Thoracic aorta (tissue), 2 donors: ENCODE measurements at places on chromosomes 11 and 22.

DNA sequence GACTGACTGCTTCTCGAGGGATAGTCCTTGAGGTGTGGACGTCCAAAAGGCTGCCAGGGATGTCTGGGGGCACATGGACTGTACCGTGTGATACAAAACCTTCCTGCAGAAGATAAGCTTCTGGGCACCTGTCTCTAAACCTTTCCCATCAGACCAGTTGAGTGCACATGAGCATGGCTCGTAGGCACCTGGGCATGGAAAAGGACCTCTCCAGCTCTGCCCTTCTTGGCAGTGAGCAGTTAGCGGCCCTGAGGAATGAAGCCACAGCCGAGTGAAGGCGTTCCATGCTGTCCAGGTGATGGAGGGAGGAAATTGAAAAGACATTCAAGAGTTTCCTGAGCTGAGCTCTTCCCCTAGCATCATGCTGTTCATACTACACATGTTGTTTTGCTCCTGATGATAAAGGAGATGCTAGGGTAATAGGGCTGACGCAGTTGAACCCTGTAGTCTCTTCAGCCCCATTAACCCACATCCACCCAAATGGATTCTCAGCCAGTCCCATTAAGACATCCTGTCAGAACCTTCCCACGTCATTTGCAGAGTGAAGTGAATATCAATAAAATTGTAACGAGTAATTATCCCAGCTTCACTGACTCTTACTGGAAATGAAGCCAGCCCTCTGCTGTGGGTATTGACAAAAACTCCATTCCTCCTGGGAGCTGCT lies 138.6 kb downstream of the KIRREL3 start:
- no peak for DNase-seq

DNA sequence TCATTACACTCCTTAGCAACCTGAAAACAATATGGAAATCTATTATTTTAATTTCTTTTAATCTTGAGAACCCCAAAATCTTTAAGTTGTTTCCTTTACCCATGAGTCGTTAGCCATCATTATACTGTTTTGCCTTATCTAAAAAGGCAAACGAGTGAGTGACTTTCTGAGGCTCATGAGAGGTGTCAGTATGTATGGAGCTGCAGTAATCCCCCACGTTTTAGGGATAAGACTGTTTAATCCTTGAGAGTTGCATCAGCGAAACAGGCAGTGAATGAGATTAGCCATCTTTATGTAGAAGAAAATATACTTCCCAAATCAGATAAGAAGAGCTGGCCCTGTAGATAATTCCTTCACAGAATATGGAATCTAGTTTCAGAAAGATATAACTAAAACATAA lies 1147.0 kb downstream of the DLG2 start:
- DNase-seq: no peak

GRCh38 chr22:21839765-21840140 lies 27.7 kb downstream of the MAPK1 start:
- no peak for DNase-seq

GRCh38 chr11:116750070-116750718 lies 22.6 kb downstream of the BUD13 start:
- no peak for DNase-seq

GRCh38 chr11:104573441-104573990 lies 324.7 kb downstream of the CASP12 start:
- DNase-seq: no peak

- DNase-seq: no peak
Observed at GRCh38 chr22:39537975-39538374, 5.4 kb upstream of the RPS19BP1 start.

DNA sequence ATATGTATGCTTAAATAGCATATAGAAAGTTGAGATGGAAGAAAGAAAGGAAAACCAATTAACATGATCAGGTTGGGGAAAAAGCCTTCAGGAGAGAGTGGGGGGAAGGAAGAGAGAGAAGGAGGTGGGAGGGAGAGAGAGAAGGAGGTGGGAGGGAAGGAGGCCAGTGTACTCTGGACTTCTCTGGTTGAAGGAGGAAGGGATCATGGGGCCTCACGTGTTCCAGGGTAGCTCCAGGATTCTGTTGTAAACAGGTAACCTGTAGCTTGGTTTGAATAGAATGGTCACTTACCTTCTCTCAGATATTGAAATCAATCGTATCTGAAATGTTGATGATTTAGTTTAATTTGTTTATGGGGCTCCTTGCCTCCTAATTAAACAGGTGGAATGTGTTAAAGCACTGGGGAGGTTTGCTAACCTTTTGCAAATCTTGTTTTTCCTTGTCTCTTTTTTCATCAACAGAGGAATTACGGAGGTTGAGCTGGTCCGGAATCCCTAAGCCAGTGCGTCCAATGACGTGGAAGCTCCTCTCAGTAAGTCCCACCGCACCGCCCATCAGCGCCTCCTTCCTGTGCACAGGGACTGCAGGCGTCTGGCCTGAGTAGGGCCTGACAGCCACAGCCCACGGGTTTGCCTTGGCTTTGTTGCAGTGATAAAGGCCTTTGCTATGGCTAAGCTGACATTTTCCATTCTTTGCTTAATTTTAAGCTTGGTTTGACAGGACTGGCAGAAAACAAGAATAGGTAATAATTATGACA lies 115.9 kb downstream of the TBC1D22A start:
- DNase-seq: no peak

DNA sequence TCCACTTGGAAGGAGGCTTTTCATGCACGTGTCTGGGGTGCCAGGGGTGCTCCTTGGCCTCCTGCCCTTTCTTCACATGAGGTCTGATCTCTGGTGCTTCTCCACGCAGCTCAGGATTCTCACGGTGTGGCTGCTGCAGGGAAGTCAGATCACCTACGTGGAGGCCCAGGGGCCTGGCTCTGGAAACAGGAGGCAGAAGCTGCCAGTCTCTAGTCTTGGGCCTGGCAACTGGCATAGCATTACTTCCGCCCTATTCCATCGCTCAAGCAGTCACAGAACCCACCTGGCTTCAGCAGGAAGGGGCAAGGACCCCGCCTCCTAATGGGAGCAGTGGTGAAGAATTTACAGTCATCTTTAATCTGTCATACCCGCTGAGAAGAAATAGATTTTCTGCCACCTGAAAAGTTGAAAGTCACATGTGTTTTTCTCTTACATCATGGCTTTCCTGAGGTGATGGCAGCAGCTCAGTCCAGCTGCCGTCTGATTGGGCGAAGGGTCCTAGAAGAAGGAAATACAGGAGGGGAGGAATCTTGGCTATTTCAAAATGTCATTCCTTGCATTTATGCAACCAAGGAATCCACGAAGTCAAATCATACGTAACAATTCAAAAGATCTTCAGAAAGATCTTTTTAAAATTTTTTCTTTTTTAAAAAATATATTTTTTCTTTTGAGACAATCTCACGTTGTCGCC lies 50.1 kb upstream of the DKK3 start:
- DNase-seq: no peak

DNA sequence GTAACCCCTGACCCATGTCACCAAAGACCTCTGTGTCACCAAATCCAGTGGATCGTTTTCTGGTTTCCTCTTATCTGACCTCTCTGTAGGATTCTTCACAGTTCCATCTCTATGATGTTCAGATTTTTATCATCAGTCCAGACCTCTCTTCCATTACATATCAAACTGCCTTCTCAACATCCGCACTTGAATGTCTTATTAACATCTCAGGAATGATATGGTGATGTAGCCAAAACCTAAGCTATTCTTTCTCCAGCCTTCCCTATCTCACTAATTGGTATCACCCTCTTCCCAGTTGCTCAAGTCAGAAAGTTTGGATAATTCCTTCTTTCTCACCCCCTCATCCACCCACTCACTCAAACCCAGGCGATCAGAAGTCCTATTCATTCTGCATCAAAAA lies 13.4 kb downstream of the APLNR start:
- DNase-seq: no peak
